SK-N-MC (cell line): ENCODE measurements at places on chromosomes 2 and 18.

- DNase-seq, result peak; percentile 94
Observed at GRCh38 chr2:181779288-181780021, 99.1 kb upstream of the NEUROD1 start.

DNA sequence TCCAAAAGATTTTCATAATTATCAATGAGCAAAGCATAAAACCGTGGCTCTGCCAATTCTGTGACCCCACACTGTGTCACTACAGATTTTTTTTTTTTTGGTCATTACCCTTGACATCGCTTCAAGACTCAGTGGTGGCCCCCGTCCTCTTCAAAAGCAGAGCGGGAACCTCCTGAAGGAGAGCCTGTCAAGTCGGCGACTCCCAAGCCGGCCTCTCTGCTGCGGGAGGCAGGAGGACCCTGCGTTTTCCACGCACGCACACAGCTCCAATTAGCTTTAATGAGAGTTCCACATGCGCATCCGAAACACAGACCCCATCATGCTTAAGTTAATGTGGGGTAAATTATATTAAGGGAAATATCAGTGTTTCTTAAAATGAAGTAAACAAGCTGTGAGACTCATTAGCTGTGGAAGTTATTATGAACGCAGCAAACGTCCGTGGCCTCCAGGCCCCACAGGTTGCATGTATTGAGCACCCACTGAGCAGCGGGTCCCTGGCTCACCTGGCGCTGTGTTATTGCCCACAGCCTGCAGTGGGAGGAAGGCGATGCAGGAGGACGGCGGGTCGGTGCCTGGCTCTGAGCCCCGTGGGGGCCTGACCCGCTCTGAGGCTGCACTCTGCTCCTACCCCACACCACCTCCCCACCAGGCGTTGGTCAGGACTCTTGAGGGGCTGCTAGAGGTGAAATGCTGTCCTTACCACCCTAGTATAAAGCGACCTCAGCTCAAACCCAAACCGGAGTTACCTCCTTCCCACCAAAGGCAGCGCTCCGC is 181.0 kb upstream of the SALL3 start:
- DNase-seq, result no peak

- DNase-seq, result no peak
Observed at GRCh38 chr2:171523088-171524017, 1.1 kb downstream of the CYBRD1 start.

DNA sequence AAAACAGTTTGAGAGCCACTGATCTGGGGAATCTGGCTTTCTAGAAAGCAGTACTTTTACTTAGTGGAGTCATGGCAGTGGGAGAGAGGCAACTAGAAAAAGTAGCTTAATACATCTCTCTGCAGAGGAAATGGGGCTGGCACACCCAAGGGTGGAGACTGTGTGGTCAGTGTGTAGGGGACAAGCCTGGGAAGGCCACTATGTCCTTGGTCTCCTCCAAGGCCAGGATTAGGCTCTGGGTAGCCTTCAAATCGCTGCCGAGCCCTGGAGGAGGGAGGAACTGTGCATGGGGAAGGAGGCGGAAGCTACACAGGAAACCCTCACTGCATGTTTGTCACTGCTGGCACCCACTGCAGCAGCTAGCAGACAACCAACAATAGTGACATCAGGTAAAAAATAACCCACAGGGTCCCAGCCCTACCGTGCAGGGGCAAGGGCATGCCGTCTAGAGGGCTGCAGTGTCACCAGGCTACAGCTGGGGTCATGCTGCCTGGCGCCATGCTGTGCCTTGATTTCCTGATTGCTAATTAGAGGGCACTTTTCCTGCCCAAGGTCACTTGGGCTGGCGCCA is 34.8 kb downstream of the LBH start:
- DNase-seq, result no peak

GRCh38 chr18:75183973-75184493 is 24.9 kb downstream of the PTGR3 start:
- DNase-seq, result no peak

- no peak for DNase-seq
Observed at GRCh38 chr2:45821558-45822271, 170.2 kb downstream of the PRKCE start.

DNA sequence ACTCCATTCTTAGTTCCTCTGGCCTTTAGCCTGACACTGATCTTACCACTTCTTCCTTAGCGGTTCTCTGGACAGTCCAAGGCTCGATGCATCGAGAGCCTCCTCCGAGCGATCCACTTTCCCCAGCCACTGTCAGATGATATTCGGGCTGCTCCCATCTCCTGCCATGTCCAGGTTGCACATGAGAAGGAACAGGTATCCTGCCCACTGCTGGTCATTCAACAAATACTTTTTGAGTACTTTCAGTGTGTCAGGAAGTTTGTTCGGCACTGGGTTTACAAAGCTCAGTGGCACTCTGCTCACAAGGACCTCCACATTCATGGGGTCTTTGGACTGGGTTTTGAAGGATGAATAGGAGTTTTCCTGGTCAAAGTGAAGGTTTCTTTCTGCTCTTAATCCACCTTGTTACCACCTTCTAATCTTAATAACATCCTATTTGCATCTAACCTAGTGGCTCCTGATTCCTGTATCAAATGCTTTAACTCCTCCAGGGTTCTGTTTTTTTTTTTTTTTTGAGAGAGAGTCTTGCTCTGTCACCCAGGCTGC is 25.8 kb downstream of the GCKR start:
- no peak for DNase-seq

- no peak for DNase-seq
Observed at GRCh38 chr2:17804358-17804757, 11.9 kb upstream of the MSGN1 start.
